Colonic mucosa (tissue), 4 donors: ENCODE measurements at places on chromosomes 4 and X. TPM values are rescaled to one million over a fixed set of nuclear protein-coding genes. Genes with fewer than 3 reads are reported as not detected.

The FOXR2 gene
- total RNA-seq = not detected

DNA sequence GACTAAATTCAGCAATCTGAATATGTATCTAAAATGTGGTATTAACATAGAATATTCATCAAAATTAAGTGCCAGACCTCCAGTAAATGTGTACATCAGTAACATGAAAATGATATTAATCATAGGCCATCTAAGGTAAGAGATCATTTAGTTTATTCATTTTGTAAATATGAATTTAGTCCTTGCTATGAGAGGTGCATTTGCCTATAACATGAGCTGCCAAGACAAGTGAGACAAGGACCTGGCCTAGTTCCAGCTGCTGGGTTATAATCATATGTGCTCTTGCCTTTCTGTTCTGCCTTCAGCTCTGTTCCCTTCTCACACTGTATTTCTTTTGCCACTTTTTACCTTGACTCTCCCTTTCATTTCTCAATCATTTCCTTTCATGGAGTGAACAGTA, 160.0 kb downstream of the STIM2 start:
- no peak for DNase-seq

The ADH7 gene
- not detected for total RNA-seq

The FAM200B gene
- 27.3 TPM for total RNA-seq

GRCh38 chr4:168771251-168771650, 238.8 kb downstream of the CBR4 start:
- DNase-seq = no peak

The CLTRN gene
- total RNA-seq = not detected

The CXCL6 gene
- 0.32 TPM for total RNA-seq

- DNase-seq = no peak
These were observed 66.9 kb downstream of the SYNPO2 start for GRCh38 chr4:118955515-118955914.

The HTR2C gene
- total RNA-seq = not detected
